Progenitor cell of endocrine pancreas (in vitro differentiated cells): ENCODE measurements at places on chromosomes 1 and 21.

DNA sequence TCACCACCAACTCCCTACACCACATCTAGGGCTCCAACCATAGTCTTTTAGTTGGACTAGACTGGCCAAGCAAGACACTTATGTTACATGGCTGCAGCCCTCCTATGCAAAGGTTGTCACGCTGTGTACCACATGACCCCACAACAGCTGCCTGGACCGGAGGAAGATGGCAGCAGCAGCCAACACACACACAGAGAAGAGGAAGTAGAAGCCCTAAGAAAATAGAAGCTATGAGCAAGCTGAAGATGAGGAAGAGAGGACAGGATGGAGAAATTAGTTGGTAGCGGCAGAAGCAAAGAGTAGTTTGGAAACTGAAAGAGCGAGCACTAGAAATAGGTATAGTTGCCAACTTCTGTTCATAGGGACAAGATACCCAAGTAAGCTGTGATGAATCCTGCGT lies 60.8 kb upstream of the RALGPS2 start:
- DNase-seq = no peak

DNA sequence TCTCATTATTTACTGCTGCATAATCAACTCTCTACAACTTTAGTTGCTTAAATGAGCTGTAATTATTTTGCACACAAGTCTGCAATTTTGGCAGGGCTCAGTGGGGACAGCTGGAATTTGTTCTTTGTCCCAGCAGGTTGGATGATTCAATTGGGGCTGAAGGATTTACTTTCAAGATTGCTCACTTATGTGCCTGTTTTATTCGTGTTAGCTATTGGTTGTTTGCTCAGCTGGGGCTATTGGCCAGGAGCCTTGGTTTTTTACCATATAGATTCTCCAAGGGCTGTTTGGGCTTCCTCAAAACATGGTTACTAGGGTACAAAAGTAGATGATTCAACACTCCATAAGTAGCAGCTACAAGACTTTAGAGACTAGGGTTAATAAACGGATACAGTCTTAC lies 13.4 kb downstream of the OR10R2 start:
- DNase-seq = no peak

- no peak for DNase-seq
These were observed 153.5 kb upstream of the CTTNBP2NL start for GRCh38 chr1:112242470-112242869.

- no peak for DNase-seq
These were observed 14.3 kb upstream of the CXADR start for GRCh38 chr21:17498586-17498985.

DNA sequence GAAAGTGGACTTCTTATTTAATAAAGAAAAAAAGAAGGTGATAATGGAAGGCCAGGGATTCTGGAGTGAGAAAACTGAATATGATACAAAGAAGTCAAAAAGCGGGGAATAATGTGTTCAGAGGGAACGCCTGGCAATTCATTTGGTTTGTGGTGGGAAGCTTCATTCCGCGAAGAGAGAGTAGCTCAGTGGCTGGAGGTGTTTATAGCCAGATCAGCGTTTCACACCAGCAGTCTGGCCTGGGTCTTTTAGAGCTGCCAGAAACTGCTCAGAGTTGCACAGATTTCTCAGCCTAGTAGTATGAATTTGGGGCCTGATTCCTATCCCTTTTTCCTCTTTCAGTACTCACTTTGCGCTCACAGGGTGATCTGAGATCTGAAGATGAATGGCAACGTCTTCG lies 67.8 kb upstream of the IPO9 start:
- no peak for DNase-seq

DNA sequence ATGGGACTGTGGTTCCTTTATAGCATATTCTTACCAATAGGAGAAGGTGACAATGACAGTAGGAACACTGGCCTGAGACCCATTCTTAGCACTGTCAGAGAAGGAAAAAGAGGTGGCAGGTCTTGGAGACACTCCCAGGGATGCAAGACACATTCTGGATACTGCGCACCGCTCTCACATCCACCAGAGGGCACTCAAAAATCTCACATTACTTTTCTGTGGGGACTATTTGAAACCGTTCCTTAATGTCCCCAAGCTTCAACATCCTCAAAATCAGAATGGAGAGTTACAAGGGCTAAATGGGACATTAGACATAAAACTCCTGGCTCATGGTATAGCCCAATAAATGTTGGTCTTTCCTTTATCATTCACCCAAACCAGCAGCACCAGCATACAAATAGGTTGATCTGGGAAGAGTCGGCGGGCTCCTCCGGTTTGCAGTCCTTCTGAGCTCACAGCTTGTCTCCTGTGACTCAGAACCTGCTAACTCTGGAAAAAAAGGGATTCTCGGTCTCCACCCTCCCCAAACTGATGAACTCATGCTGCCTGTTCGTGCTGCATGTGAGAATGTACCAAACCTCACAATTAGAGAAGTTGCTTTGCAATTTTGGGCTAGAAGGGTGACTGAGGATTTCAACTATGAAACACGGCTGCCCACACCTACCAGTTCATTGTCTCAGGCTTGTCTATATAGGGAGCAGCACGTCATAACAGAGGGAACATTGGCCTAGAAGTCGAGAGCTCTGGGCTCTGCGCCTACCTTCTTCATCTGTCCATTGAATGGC lies 40.2 kb downstream of the IL12RB2 start:
- DNase-seq = peak; percentile 12

GRCh38 chr21:29885491-29885890 lies 54.3 kb downstream of the GRIK1 start:
- no peak for DNase-seq

GRCh38 chr1:245528258-245528635 lies 373.5 kb downstream of the KIF26B start:
- no peak for DNase-seq

DNA sequence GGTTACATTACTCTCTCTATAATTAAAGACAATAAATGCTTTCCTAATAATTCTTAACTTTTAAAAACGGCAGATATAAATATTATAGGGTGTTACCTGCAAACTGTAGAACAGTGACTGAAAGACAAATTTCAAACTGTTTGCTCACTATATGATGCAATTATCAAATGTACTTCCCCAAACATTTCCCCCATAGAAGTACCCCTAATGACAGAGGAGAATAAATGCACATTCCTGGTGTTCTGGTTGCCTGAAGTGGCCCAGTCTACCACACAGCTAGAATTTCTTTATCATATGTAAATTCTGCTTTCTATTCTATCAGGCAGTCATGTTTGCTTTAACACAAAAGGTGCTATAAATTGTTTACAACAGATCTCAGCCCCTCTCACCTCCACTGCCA lies 70.4 kb downstream of the VAV3 start:
- DNase-seq = no peak

DNA sequence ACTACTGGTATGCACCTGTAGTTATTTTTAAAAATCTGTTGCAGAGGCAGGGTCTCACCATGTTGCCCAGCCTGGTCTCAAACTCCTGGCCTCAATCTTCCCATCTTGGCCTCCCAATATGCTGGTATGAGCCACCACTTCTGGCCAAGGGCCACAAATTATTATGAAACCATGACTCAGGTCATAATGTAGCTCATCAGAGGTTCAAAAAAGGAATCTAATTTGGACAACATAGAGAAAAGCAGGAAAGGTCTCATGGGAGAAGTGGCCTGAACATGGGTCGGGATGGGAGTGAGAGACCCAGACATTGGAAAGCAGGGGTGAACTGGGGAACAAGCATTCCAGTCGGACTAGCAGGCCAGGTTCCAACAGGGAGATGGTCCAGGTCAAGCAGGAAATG lies 45.2 kb upstream of the C1orf198 start:
- DNase-seq = no peak

- DNase-seq = no peak
These were observed 17.5 kb downstream of the DFFB start for GRCh38 chr1:3874736-3875135.

DNA sequence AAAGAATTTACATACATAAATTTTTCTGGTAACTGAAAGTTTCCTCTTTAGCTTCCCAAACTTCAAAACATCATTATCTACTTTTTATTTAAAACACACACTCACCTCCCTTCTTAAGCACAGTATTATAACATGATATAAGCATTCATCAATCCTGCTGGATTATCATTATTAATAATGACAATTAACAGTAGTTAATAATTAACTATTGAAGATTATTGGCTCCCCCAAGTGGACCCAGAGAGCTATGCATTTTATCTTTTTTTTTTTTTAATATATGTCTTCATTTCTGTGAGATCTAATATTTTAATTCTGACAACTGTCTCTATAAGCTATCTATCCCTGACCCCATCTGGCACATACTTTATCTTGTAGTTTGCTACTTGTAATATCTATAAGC lies 252.1 kb upstream of the CACYBP start:
- DNase-seq = no peak

- DNase-seq = no peak
These were observed 313.9 kb downstream of the BARHL2 start for GRCh38 chr1:90402893-90403849.

GRCh38 chr1:5961601-5962000 lies 30.6 kb downstream of the NPHP4 start:
- DNase-seq = no peak

DNA sequence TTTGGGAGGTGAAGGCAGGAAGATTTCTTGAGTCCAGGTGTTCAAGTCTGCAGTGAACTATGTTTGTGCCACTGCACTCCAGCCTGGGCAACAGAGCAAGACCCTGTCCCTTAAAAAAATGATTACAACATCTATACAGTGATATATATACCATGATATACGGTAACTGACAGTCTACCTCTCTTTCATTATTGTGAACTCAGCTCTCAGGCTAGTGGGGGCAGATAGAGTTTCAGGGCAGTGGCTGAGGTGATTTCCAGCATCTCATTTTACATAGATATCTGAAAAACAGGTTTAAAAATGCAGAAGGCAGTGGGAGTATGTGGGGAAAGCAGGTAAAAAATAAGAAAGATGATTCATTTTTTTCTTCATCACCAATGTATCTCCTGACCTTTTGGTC lies 8.1 kb upstream of the NTNG1 start:
- no peak for DNase-seq

DNA sequence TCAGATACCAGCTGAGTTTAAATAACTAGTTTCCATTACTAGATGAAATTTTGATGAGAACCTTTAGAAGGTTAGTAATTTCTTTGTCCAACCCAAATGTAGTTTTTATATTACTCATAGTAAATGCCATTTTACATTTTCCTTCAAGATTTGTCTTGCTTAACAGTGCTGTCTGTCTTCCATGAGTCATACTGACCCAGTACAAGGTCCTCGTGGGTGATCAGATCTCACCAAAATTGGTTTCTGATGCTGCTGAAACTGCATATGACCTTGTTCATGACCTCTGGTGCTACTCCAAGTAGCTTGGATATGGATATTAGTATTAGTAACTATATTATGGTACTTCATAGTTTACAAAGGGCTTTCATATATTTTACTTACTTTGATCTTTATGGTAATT lies 207.1 kb downstream of the RYR2 start:
- no peak for DNase-seq

DNA sequence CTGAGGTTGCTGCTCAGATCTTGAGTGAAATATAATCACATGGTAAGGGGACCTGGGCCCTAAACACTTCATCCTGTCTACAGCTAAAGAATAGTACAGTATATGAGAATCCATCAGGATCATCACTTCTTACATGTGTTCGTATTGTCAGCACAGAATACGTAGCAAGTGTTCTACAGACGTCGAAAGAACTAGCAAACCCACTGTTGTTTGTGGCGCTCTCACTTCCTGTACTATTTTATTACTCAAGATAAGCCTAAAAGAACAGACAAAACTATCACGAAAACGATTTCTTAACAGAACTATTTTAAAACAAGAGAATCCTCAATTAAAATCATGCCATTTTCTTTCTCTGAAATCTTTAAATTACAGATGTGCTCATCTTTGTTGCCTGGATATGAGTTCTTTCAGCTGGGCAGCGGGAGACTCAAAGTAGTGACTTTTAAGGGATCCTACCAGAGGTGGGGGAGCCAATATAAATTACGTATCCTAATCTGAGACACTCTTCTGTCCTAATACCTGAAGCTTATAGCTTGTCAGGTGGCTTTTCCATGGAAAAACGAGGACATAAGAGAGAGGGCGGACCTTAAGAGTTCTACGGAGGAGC lies 724 bp downstream of the ST7L start:
- no peak for DNase-seq

DNA sequence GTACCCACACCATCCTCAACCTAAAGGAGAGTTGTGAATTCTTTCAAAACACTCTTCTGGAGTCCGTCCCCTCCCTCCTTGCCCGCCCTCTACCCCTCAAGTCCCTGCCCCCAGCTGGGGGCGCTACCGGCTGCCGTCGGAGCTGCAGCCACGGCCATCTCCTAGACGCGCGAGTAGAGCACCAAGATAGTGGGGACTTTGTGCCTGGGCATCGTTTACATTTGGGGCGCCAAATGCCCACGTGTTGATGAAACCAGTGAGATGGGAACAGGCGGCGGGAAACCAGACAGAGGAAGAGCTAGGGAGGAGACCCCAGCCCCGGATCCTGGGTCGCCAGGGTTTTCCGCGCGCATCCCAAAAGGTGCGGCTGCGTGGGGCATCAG lies 638 bp upstream of the OLIG2 start:
- DNase-seq = no peak

DNA sequence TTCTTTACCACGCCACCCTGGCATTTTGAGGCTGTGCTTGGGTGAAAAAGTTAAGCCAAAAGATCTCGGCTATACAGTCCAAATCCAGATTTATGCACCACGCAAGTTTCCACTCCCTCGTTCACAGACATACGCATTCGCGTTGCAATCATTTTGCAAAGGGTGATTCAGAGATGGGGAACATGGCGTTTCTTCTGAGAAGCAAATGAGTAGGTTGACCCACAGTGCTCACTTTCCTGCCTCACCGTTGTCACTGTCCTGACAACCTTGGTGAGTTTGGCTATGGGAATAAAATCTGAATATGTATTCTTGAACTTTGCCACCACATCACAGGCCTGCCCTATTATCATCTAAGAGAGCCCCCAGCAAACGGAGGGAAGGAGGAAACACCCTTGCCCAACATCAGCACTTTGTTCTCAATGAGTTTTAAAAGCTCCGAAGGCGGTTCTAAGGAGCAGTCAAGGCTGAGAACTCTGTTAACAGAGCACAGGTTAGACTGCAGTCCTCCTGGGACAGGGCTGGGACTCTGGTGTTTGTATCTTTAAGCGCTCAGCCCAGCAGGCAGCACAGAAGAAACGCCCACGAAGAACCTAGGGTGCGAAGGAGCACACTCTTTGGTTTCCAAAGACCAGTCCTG lies 86.4 kb downstream of the RUNX1 start:
- DNase-seq = no peak
